Cortex of kidney (tissue), 1 donor: ENCODE measurements at places on chromosomes 5 and 9.

GRCh38 chr9:75855509-75855908 lies 35.0 kb upstream of the PCSK5 start:
- no peak for DNase-seq

- DNase-seq: no peak
Measured at GRCh38 chr5:158033724-158034123, 174.8 kb upstream of the CLINT1 start.

DNA sequence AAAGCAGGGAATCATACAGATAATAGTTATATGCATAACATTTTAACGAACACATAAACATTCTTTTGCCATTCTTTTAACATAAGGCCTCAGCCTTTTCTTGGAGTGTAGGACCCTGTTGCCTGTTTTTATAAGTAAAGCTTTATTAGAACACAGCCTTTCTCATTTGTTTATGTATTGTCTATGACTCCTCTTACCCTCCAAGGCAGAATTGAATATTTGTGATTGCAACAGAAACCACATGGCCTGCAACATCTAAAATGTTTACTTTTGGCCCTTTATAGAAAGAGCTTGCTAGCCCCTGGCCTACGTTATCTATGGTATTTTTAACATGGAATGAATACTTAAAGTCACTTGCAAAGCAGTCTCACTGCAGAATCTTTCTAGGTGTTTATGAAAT lies 2.6 kb downstream of the SLC31A1 start:
- DNase-seq: no peak

DNA sequence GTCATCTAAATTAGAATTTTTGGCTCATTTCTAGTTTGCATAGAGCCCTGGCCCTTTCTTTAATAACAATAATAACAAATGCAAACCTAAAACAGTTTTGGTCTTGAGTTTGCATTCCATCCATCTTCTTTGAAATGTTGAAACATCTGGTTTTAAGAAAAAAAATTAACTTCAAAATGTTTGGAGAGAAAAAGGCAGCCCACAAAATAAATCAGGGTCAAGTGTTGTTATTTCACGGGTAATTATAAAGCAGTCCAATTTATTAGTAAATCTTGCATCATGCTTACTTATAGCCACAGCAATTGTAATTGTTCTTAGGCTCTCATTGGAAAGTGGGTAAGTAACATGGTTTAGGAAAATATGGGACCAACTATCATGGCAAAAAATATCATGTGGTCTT lies 247.0 kb upstream of the MEF2C start:
- DNase-seq: no peak

- DNase-seq: no peak
Measured at GRCh38 chr5:74373076-74373475, 267.5 kb downstream of the ENC1 start.

GRCh38 chr9:136412962-136413361 lies 2.5 kb downstream of the PMPCA start:
- DNase-seq: no peak
